ENCODE measurements at places on chromosomes 16 and 17.

GRCh38 chr17:50087246-50087911, 7.8 kb upstream of the PDK2 start:
- DNase-seq, result peak; percentile 56

GRCh38 chr17:73506470-73507435, 137.5 kb downstream of the SDK2 start:
- no peak for DNase-seq

GRCh38 chr17:79936641-79937381, 97.6 kb upstream of the CBX4 start:
- DNase-seq, result no peak

DNA sequence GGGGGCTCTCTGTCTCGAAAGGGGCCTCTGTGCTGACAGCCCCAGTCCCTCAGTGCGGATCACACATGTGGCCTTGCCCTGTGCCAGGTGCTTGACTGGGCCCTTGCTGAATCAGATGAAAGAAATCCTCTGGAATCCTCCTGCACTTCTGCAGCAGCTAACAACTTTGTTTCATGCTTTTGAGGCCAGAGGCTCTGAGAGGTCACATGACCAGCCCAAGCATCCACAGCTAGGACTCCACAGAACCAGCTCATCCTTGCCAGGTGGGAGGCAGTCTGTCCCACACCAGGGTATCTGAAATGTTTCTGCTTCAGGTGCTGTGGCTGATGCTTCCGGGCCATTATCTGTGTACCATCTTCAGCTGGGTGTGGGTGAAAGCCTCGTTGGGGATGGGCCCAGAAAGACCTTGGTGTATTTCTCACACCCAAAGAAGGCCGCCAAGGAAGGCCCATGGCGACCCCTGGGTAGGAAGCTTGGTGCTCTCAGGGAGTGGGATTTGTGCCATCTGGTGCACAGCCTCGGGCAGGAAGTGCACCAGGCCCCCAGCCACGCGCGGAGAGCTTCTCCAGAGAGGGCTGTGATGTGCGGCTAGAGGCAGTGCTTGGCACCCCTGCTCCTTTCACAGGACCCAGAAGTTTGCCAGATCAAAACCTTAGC, 143.8 kb downstream of the CLEC16A start:
- DNase-seq, result no peak

- DNase-seq, result no peak
These were observed 35.4 kb upstream of the ENPP7 start for GRCh38 chr17:79695293-79695790.

Data from stimulated activated CD4-positive, alpha-beta T cell treated with anti-CD3 and anti-CD28 coated beads, Interleukin-1b, Interleukin-23, amount 100 ng/mL, for 24 hours (primary cell).